Naive thymus-derived CD8-positive, alpha-beta T cell (primary cell): ENCODE measurements at places on chromosomes 13 and 19.
A peak's percentile ranks its signal among the peaks of the same experiment; 100 is the strongest.

DNA sequence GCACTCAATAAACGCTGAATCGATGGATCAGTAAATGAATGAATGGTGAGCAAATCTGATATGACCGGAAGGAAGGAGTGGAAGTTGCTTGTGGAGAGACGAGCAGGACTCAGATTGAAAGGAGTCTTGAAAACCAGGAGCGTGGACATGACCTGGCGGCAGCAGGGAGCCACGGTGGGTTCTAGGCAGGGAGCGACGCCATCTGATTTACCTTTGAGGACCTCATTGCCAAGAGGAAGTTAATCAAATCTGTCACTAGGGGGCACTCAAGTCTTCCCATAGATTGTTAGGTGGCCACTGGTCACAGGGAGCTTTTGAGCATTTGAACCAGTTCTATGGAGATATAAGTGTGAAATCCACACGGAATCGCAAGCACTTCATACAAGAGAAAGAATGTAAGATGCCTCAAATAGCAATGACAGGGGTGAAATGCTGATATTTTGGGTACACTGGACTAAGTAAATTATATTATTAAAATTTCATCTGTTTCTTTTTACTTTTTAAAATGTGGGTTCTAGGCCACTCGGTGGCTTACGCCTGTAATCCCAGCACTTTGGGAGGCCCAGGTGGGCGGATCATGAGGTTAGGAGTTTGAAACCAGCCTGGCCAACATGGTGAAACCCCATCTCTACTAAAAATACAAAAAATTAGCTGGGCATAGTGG lies 9.2 kb upstream of the FBN3 start:
- peak; percentile 46 for DNase-seq
- H3K4me1 ChIP-seq: no peaks in the 10 kb centered on the region
- no peak overlapping the region for H3K27ac ChIP-seq
- no peaks in the 10 kb centered on the region for H3K36me3 ChIP-seq
- H3K4me3 ChIP-seq: no peak overlapping the region
- peaks cover 24% of the 10 kb centered on the region for H3K27me3 ChIP-seq

DNA sequence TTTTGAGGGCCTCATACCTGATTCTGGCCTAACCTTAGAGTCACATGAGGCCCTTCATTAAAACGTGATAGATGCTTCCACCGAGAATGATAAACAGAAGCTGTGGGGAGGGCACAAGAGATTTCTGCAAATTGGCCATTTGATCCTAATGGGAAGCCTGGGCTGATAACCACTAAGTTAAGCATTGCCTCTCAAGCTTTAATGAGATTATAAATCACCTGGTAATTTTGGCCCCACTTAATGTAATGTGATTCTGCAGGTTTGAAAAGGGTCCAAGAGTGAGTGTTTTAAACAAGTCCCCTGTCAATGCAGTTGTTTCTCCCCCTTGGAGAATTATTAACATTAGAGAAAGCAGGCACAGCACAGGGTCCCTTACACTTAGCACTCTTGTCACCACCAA lies 42.0 kb downstream of the ZNF486 start:
- no peaks in the 10 kb centered on the region for H3K27me3 ChIP-seq
- H3K27ac ChIP-seq: no peak overlapping the region

DNA sequence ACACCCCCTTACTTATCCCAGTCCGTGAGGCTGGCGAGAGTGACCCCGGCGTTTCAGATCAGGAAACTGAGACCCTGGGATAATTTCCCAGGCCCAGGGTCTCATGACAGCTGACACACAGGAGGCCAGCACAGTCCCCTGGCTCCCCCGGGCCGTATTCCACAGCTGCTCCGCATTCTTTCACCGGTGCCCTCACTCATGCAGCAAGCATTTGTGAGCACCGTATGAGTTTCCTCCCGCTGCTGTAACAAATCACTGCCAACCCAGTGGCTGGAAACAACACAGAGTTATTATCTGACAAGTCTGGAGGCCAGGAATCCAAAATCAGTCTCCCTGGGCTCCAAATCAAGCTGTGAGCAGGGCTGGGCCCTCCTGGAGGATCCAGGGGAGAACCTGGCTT lies 21.3 kb downstream of the GADD45B start:
- H3K27ac ChIP-seq: no peak overlapping the region
- no peaks in the 10 kb centered on the region for H3K36me3 ChIP-seq

DNA sequence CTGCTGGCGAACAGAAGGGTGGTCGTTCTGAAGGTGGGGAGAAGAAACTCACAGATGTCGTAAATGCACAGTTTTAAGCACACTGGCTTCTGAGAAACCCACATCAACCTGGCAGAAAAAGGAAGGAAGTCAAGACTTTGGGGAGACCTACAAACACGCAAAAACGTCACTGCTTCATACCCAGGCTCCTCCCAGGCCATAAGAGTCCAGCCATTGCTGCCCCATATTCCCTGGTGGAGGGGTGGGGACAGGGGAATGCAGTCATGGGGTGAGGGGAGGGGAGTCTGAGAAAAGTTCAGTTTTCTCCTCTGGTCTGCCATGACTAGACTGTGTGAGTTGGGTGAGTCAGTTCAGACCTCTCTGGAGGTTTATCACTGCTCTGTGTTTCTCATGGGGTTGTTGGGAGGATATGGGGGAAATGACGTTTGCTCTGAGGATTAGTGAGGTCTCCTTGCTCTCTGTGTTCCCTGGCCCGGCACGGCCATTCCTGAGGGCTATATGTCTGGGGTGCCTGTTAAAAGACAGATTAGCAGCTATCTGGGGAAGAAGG lies 139.0 kb downstream of the FLT1 start:
- H3K4me1 ChIP-seq: peaks cover 33% of the 10 kb centered on the region
- H3K4me3 ChIP-seq: no peak overlapping the region
- H3K27me3 ChIP-seq: no peaks in the 10 kb centered on the region
- H3K36me3 ChIP-seq: no peaks in the 10 kb centered on the region
- DNase-seq: no peak
- H3K27ac ChIP-seq: peak overlapping the region; percentile 41

DNA sequence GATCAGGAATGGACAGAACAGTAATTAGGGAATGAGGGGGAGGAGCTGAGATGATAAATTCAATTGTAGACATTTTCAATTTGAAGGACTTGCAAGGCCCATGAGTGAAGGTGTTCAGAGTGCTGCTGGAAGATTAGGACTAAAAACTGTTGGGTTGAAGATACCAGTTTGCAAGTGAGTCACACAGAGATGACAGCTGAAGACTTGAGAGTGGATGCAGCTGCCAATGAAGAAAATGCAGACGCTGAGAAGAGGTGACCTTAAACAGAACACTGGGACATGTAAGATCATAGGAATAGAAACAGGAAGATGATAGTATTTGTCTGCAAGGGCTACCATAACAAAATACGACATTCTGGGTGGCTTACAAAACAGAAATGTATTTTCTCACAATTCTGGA lies 1716.5 kb upstream of the SLC10A2 start:
- H3K4me3 ChIP-seq: no peak overlapping the region
- no peak overlapping the region for H3K27ac ChIP-seq
- no peak for DNase-seq
- no peaks in the 10 kb centered on the region for H3K36me3 ChIP-seq

DNA sequence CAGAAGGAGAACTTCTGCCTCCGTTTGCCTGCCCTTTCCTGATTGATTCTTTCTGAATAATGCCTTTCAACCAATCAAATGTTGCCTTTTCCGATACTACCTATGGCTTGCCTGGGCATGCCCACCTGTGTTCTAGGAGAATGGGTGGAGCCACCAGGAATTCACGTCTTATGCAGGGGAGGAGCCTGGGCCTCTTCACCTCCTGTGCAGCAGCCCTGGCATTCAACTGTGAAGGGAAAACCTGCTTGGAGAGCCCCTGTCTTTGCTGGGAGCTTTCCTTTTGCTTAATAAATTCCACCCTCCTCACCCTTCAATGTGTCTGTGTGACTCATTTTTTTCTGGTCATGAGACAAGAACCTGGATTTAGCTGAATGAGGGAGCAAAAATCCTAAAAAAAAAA lies 730.7 kb downstream of the UQCRFS1 start:
- no peak overlapping the region for H3K4me3 ChIP-seq
- DNase-seq: no peak
- no peak overlapping the region for H3K27ac ChIP-seq
- H3K4me1 ChIP-seq: peaks cover 12% of the 10 kb centered on the region

DNA sequence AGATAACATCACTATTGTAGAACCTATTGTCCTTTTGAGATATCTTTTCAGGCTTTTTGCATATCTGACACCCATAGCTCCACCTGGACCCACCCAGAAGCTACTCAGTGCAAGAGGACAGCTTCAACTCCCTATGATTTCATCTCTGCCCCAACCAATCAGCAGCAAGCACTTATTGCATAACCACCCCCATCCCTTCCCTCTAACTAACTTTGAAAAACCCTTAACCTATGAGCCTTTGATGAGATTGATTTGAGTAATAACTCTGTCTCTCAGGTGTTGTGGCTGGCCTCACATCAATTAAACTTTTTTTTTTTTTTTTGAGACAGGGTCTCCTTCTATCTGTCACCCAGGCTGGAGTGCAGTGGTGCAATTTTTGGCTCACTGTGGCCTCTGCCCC lies 13.4 kb upstream of the MTRF1 start:
- peak overlapping the region; percentile 47 for H3K4me3 ChIP-seq
- H3K36me3 ChIP-seq: no peaks in the 10 kb centered on the region
- no peak for DNase-seq
- no peak overlapping the region for H3K27ac ChIP-seq
- H3K4me1 ChIP-seq: peaks cover 14% of the 10 kb centered on the region
